ENCODE measurements at places on chromosomes 7 and 10.

DNA sequence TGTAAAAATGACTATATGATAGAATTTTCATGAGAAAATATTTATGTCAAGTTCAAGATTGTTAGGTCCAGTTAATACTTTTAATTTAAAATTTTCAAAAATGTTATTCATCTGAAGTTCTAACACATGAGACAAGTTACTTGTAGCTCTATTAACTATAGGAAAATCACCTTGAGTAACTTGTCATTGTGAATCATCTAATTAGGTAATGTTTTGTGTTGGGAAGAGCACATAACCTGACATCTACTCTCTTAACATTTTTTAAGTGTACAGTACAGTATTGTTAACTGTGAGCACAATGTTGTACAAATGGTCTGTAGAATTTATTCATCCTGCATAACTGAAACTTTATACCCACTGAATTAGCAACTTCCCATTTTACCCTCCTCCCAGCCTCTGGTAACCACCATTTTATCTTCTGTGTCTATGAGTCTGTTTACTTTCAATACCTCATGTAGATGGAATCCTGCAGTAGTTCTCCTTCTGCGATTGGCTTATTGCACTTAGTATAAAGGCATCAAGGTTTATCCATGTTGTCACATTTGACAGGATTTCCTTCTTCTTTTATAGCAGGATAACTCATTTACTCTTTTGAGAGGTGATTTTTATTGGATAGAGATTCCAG lies 54.6 kb downstream of the ARL4A start:
- DNase-seq: no peak

GRCh38 chr10:29557665-29558064 lies 77.1 kb downstream of the SVIL start:
- no peak for DNase-seq

DNA sequence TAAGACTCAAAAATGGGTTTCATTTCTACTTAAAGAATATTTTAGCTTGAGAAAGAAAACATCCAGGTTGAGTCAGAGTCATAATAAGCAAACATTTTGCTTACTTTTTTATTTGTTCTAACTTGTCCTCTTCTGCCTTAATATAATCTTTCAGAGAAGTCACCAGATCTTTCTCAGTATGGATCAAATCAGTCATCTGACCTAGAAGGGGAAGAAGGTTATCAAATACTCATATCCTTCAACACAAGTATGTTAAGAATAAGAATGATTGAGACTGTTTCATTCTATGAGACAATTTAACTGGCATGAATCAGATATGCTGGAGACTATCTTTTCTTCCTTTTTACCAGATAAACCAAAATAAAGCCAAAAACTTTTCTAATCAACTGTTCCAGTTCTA lies 23.0 kb downstream of the P4HA1 start:
- DNase-seq: no peak

DNA sequence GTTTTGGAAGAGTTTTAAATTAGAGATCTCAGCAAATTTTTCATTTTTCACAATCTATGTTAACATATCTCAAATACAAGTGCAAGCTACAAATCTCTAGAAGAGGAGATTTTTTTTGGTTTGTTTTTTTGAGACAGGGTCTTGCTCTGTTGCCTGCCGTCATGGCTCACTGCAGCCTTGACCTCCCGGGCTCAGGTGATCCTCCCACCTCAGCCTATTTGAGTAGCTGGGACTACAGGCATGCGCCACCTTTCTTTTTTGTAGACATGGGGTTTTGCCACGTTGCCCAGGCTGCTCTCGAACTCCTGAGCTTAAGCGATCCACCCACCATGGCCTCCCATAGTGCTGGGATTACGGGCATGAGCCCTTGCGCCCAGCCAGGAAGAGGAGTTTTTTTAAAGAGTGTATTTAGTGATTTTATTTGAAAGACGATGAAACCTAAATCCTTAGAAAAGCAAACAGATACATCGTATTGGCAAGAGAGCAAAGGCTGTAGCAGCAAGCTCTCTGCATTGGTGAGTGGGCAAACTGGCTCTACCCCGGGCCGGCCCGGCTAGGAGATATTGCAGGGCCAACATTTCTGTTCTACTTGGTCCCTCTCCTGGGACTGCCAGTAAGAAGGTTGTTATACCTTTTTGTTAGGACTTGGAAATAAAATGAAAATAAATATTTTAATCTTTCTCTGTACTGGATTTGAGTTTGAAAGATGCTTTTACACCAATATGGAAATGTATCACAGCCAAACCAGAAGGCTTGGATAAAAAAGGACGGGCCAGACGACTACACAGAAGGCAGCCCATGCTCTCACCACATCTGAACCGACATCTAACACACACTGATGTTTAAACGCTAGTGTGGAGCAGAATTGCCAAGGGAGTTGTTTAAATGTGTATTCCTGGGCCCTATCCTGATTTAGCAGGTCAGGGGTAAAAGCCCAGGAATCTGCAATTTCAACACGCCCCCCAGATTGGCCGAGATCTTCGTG lies 49.6 kb upstream of the RHEB start:
- DNase-seq: no peak

DNA sequence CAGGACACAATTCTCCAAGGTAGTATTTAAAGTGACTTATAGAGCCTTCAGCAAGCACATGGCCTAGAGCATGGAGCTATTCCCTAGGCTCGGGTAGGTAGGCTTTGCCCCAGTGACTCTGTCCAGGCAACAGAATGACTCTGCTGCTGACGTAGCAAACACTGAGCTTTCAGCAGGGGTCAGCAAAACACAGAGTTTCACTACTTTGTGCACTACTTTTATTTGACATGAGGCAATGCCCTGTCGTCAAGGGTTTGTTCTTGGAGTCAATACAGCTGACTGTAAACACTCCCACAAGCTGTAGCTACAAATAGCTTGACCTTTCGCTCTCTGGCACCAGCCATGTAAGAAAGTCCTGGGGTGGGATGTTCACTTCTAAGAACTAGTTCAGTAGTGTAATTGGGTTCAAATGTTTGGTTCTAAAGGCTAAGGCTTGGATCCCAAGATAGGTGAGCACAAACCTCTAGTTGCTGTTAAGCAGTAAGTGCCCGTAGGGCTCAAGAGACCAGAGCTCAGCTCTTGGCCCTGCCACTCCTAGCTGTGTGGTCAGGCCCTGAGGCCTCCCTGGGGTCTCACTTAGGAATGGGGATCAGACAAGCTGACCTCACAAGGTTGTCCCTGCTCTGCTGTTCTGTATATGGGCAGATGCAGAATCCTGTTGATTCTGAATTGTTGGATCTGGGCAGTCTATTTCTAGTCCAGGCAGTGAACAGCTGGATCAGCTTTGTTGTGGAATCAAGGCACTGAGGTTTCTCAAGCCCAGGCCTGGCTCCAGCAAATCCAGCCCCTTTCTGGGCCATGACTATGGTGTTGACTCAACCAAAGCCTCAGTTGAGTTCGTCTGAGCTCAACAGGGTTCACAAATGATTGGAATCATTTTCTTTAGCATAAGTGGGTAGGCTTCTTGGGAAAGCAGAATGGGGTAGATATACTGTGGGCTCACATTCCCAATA lies 10.7 kb downstream of the NODAL start:
- no peak for DNase-seq

GRCh38 chr10:13787015-13787421 lies 200.3 kb downstream of the PRPF18 start:
- peak; percentile 92 for DNase-seq

DNA sequence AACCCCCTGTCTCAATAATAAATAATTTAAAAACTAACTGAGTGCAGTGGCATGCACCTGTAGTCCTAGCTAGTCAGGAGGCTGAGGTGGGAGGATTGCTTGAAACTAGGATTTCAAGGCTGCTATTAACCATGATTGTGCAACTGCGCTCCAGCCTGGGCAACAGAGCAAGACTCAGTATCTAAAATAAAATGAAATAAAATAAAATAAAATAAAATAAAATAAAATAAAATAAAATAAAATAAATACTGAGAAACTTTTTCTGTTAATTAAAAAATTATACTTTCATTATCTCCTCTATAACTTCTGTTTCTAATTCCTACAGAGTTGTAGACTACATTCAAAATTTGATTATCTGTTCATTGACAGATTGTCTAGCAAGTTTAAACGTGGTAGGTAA lies 999.4 kb downstream of the ANKRD7 start:
- no peak for DNase-seq

DNA sequence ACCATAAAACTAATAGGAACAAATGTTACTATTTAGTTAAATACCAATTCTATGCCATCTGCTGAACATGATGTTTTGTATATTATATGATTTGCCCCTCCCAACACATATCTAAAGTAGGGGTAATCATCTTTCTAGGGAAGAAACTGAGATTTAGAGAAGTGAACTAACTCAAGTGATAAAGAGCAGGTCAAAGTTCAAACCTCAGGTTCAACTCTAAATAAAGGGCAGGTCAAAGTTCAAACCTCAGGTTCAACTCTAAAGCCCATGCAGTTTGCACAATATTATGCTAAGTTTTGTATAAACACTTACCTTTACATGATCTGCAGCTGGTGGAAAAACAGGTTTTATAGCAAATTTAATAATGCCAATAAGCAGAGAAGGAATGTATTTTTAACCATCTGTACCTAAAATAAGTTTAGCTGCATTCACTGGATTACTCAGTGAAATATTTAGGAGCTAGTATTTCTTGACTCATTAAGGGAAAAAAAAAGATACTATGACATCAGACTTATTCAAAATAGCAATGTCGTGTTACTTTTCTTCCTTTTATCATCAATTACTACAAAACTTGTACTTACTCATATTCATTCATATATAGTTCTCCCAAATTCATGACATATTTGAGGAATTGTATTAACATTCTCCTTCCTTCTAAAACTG lies 1194.3 kb upstream of the CELF2 start:
- no peak for DNase-seq

DNA sequence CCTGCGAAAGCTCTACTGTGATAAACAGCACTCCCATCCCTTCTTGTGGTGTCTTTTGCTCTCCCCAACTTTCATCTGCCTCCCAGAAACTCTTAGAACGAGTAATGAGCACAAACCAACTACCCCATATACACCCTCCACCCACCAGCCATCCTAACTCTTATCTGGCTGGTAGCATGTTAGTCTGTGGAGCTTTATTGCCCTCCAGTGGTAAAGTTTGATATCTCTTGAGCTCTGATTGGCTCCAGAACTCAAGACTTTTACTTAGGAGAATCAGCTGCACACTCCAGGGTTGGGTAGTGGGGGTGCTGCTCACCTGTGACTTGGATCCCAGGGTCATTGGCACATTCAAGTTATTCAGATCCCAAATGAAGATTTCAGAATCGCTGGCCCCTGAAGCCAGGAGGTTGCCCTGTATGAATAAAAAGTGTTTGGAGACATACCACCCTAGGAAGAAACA lies 10.9 kb downstream of the SEC31B start:
- DNase-seq: peak; percentile 78

DNA sequence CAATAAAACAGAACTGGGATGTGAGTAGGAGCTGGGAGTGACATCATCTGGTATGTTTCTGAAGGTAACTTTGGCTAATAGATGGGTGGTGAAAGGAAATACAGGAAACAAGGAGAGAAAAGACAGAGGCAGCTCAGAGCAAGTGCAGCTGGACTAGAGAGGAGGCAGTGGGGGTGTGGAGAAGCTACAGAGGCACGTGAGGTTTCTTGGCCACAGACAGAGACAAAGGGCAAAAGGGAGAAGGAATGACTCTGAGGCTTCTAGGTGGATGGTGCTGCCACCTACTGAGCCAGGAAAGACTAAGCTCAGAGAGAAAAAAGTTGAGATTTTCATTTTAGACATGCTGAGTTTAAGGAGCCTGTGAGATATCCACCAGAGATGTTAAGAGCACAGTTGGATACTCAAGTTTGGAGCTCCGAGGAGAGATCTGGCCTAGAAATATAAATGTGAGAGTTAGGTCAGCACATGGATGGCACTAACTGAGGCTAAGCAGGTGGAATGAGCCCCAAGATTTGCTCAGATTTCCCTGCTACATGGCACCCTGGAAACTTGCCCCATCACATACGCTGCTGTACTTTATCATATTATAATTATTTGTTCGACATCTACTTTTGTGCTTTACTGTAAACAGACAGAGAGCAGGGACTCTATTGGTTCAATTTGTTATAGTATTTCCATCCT lies 293.0 kb upstream of the IMMP2L start:
- DNase-seq: no peak

- DNase-seq: no peak
Measured at GRCh38 chr10:35378541-35379210, 42.4 kb downstream of the CCNY start.

DNA sequence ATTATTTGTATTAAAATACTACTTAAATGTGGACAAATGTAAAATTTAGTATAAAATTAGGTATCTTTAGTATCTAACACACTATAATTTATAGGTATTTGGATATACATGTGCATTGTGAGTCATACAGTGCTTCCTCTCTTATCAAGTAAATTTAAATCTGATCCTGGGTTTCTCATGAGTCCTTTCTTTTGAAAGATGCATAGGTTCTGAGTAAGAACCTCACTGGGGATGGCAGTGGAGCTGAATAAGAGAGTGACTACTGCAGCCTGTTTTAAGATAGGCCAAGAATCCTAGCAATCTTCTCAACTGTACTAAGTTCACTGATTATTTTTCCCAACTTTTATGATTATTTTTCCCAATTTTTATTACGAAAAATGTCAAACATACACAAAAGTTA lies 16.2 kb downstream of the CEP55 start:
- DNase-seq: no peak

DNA sequence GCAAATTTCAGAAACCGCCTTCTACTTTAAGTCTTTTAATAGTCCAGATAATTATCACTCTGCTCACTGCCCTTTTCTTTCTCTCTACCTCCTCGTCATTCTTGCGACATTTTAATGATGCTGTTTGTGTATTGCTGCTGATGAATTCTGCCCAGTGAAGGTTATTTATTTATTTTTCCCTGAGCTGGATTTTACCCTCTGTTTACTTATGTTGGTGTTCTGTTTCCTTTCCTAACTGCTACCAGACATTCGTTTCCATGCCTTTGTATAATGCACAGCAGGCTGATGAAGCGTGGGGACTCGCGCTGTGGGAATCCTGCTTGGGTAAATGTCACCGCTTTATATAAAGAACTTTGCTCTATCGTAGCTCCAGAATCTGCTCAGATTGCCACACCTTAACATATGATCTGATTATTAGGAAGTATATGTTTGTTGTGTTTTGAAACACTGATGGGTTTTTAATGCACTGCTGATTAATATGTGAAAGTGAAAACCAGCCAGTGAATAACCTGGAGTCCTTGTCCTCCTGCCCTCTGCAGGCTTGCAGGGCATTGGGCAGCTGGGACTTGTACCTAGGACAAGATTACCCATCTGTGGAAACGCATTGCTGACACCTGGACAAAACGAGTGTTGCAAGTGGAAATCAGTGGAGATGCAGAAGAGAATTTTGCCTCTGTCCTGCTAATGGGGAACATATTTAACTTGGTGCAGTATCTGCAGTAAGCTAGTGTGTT lies 291.5 kb downstream of the SDK1 start:
- no peak for DNase-seq
